ENCODE measurements at places on chromosomes 7 and 10. TPM values are rescaled to one million over a fixed set of nuclear protein-coding genes. Genes with fewer than 3 reads are reported as not detected.

PDLIM1 gene
- total RNA-seq = 149 TPM

CPA1 gene
- not detected for total RNA-seq

ODAD2 gene
- total RNA-seq = not detected

GNAT3 gene
- total RNA-seq = not detected

CLRN3 gene
- total RNA-seq = not detected

VSTM4 gene
- not detected for total RNA-seq

AMZ1 gene
- total RNA-seq = 5.9 TPM

FAM241B gene
- total RNA-seq = 1.8 TPM

CXCL12 gene
- not detected for total RNA-seq

AGAP9 gene
- 7.7 TPM for total RNA-seq

CDH23 gene
- 0.17 TPM for total RNA-seq

FAS gene
- 18.2 TPM for total RNA-seq

SUV39H2 gene
- total RNA-seq = 7.4 TPM

FFAR4 gene
- total RNA-seq = not detected

POU6F2 gene
- total RNA-seq = 0.24 TPM

HECW1 gene
- total RNA-seq = not detected

PALD1 gene
- total RNA-seq = 2.4 TPM

LRRC27 gene
- 15.2 TPM for total RNA-seq

OR13A1 gene
- 0.53 TPM for total RNA-seq

PTPRN2 gene
- 1.8 TPM for total RNA-seq

THSD7A gene
- total RNA-seq = not detected

All from activated B cell treated with CpG ODN at 0.5 μM for 24 hours (primary cell).